Stimulated activated CD4-positive, alpha-beta T cell treated with anti-CD3 and anti-CD28 coated beads, Interleukin-1b, Interleukin-23, amount 100 ng/mL, for 48 hours (primary cell): ENCODE measurements at places on chromosomes 6 and 20.

DNA sequence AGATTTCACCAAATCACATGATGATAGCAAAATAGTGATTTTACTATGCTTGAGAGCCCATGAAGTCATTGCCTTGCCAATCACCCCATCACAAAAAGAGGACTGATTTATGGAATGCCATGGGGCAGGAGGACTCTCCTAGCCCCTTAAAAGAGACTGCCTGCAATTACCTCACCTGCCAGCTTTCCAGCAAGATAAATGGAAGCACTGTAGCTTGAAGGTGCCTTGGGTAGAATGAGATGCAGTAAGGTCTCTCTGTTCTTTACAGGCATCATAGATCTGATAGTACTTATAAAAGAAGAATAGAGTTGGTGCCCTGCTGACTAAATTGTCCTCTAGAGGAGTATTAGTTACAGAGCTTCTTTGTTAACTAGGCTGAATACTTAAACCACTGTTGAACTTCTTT lies 242.3 kb downstream of the TMEM242 start:
- DNase-seq, result no peak

DNA sequence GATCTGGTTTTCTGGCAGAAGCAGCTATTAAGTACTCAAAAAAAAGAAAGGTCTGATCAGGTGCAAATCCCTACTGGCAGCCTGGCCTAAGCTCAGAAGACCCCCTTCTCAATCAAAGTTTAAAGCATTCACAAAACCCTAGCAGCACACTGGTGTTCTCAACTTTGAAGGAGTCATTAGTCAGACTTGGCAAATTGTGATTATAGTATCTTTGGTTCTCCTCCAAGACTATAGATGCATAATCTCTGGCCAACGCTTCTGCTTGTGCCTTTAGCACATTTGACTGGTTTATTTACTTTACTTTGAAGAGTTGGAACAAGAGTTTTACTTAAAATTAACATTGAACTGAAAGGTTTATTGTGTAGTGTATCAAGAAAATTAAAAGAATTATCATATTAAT lies 248.9 kb downstream of the PTPRK start:
- DNase-seq, result no peak

- no peak for DNase-seq
These were observed 642 bp downstream of the EEF1A2 start for GRCh38 chr20:63497946-63498935.

DNA sequence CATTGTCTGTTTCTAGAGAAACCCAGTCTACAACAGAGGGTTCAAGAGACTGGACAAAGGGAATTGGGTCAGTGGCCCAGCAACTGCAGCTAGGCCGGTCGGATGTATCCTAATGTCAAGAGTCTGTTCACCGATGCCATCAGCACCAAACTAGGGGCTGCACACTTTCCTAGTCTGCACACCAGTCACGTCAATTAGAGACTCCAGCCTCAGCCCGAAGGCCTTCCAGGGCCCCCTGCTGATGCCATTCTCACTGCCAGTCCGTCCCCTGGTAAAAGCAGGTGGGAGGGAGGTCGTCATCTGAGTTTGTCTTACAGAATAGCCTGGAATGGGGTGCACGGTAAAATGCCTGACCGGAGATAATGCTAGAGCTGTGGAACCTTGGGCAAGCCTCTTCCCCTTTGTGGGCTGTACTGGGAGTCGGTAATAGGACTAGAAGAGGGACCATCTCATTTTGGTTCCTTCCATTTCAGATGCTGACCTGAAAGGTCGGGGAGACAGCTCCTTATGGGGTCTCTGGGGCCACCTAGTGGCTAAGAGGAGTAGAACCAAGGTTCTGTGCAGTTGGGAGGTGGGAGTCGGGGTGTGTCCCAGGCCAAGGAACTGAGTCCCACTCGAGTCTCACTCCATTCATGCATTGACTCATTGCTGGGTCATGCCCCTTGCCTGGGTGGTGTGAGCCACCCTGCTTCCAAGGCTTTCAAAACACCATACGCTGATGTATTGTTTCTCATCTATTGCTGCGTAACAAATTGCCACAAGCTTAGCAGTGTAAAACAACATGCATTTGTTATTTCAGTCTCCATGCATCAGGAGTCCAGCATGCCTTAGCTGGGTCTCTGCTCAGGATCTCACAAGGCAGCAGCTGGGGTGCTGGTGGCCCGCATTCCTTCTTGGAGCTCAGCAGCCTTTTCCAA lies 5.1 kb downstream of the SOX12 start:
- DNase-seq, result peak; percentile 69

DNA sequence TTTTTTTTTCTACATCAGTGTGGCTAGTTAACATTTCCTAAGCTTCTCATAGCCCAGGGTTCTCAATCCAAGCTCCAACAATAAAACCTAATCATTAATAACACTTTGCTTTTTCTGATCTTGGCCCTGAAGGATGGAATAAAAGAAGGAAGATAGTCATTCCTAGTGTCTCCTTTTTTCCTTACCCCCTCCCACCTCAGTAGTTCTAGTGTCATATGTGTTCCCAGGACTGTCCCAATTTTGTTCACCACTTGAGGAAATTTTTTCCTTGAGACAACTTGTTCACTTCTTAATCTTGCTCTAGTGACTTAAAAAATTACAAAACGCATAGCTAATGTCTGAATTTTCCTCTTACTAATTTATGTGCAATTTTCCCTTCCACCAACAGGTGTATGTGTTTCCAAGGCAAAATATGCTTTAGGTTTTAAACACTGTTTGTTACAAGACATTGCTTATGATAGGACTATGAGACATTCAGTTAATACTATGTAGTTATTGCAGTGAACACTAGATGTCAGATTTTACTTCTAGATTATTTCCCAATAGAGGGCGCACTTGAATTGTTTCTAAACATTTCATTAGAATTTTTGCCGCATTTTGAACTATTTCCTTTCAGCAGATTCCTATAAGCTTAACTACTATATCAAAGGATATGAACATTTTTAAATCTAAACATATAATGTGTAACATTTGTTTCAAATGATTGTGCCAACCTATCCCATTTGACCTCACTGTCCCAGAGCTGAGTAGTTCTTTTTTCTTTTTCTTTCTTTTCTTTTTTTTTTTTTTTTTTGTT lies 18.5 kb upstream of the C6orf141 start:
- no peak for DNase-seq

- no peak for DNase-seq
These were observed 206.3 kb upstream of the KHDRBS2 start for GRCh38 chr6:62492192-62492822.

GRCh38 chr6:116387374-116387773 lies 16.6 kb downstream of the DSE start:
- DNase-seq, result peak; percentile 6

GRCh38 chr6:118813775-118814174 lies 80.2 kb upstream of the ASF1A start:
- peak; percentile 45 for DNase-seq

GRCh38 chr6:73177221-73177944 lies 47.9 kb downstream of the KHDC1L start:
- no peak for DNase-seq

GRCh38 chr20:1499528-1500420 lies 8.6 kb upstream of the SIRPB2 start:
- no peak for DNase-seq

GRCh38 chr6:3873051-3873450 lies 23.9 kb downstream of the FAM50B start:
- no peak for DNase-seq

DNA sequence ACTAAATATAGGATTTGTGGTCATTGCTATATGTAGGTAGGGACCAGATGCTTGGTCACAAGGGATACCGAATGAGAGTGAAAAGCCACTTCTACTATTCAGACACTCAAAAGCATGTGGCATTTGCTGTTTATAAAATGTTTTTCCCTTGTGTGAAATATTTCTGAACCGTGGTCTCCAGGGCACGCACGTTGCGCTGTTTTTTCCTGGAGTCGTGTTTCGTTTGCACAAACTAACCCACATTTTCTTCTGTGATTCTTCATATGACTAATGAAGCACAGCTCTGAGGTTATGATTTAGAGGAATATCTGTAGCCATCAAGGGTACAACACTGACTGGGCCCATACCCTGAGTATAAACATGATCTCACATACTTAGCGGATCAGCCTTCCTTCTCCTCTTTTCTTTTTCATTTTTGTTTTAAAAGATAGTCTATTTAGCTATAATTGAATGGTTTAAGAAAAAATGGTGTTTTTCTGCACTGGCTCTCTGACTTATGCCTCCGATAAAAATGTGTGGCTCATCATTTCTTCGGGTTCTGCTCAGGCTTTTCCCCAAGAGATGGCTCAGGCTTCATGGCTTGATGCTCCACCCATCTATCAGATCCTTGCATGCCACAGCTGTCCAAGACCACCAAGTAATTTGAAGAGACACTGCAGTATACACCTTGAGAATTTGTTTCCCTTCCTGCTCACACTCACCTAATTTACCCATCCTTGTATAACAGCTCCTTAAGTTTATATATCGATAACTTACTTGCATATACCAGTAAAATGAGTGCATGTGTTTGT lies 59.9 kb upstream of the HBS1L start:
- peak; percentile 80 for DNase-seq

DNA sequence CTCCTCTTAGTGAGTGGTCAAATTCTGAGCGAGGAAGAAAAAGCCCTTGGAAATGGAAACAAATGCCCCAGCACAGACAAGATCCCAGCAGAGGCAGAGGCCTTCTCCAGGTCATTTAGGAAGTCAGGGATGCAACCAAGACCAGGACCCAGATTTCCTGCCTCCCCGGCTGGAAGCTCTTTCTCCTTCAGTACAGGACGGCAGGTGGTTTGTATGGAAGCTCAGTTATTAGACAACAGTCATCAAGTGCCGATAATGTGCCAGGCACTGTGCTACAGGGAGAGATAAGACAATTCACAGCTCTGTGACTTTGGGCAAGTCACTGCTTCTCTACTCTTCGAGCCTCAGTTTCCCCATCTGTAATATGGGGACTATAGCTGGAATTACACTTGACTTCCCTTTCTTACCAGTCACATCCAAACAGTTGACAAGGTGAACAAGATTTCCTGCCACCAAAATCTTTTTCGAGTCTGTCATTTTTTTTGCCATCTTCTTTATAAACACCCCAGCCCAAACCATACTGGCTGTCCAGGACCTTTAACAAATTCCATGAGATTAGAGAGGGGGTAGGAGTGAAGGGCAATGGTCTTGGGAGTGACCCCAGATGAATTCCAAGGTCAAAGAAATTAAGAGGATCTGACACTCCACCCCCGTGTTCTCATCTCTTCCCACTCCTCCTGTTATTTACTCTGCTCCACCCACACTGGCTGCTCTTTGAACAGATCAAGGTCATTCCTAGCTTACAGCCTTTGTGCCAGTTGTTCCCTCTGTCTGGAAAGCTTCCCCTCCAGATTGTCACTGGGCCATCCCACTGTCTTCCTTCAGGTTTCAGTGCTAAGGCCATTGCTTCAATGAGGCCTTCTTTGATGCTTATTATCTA lies 6.0 kb downstream of the MMP9 start:
- DNase-seq, result no peak

DNA sequence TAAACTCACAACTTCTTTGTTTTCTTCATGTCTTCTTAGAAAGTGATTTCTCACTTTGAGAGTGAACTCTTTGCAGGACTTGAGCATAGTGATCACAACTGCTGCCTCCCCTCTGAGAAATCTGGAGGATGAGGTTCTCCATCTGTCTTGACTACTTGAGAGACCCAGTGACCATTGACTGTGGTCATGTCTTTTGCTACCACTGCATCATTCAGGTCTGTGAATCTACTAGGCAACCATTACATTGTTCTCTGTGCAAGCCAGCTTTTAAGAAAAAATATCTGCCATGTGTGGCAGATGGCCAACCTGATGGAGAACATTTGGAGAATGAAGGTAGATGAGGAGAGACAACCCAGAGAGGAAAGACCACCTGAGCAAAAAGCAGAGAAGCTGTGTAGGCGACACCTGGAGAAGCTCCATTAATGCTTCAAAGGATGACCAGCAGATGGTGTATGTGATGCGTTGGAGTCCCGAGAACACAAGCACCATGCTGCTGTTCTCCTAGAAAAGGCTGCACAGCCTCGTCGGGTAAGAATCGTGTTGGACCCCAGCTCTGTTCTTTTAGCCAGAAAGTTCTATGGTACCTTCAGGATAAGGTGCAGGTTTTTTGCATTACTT lies 25.1 kb upstream of the TRIM26 start:
- no peak for DNase-seq

DNA sequence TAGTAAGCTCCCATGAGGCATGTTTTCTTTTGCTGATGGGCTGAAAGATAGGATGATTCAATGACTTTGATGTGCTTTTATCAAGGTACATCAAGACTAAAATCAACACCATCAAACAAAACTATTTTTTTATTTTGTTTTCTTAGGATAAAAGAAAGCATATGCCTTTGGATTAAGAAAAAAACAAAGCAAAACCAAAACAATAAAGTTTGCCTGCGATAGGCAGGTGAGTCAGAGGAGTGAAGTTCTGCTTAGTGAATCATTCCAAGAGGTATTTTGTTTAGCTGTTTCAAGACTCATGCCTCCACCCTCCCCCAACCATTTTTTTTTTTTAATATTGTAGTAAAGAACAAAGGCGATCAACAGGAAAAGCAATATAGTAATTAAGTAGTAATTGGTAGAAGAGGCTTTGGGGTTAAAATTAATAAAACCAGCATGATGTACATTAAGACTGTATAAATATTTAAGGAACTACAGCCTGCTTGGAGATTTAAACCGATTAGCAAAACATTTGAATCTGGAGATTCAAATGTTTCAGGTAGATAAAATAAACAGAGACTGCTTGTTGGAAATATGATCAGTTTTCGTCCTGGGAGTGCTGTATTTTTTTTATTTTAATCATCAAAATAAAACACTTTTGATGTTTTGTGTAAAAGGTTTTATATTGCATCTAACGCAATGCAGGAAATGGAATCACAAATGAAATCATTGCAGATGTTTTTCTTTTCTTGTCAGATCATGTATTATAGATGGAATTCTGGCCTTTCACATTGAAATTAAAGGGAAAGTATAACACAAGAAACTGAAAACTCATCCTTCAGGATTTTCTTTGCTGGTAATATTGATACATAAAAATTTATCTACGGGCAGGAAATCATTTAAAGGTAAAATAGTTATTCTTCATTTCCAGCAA lies 482.3 kb upstream of the MANEA start:
- no peak for DNase-seq

- no peak for DNase-seq
These were observed 170.9 kb downstream of the TTLL2 start for GRCh38 chr6:167495506-167496401.

DNA sequence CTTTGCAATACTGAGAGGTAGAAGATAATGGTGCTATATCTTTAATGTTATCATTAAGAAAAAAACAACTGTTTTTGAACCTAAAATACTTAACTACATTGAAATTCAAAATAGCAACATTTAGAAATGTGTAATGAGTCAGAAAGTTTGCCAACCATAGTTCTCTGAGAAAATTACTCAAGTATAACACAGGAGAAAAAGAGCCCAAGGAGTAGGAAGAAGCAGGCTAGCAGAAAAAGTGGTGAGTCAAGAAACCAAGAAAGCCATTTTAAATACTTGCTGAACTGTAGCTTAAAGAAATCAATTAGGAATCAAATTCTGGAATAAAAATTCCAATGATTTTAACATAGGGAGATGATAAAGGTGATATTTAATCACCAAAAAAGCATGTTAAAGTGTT lies 181.0 kb upstream of the RSPO3 start:
- no peak for DNase-seq
